ENCODE measurements at places on chromosomes 2 and 18. TPM values are rescaled to one million over a fixed set of nuclear protein-coding genes. Genes with fewer than 3 reads are reported as not detected.

SCN7A gene
- not detected for total RNA-seq

COL3A1 gene
- total RNA-seq: not detected

- no peak for DNase-seq
Observed at GRCh38 chr2:47088371-47089082, 66.6 kb downstream of the STPG4 start.

- DNase-seq: no peak
Observed at GRCh38 chr2:23692263-23692662, 234.7 kb downstream of the ATAD2B start.

GRCh38 chr2:121191191-121192170 is 93.5 kb downstream of the TFCP2L1 start:
- DNase-seq: no peak

GRCh38 chr2:38517284-38517683 is 85.4 kb downstream of the HNRNPLL start:
- no peak for DNase-seq

DNA sequence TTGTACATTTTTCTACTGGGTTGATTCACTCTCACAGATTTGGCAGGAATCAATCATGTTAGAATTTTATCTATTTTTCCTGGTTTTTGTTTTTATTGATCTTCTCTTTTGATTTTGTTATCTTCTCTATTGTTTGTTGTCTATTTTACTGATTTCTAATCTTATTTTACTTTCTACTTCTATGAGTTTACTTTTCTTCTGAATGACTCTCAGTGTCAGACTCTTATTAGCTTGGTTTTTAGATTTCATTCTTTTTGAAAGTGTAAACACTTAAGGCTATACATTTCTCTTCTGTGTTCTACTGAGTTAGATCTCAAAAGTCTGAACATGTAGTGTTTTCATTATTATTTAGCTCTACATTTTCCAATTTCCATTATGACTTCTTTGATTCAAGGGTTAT is 47.1 kb downstream of the THOC1 start:
- no peak for DNase-seq

DNA sequence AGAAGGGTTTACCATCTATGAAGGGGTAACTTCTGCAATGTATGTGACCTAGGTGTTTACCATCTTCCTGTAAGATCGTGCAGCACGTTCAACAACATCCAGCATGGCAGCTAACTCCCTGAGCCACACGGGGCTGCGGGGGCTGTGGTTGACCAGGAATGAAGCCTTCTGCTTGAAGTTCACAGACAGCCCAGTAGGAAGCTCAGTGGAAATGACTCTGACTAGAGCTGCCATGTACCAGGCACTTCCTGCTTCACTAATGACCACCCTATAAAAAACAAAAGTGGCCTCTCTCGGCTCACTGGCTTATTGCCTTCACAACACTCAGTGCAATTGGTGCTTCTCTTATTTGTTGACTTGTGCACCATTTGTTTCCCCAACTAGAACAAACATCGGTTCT is 99.7 kb upstream of the SMAD7 start:
- no peak for DNase-seq

- no peak for DNase-seq
Observed at GRCh38 chr18:27964811-27965210, 212.1 kb downstream of the CDH2 start.

DNA sequence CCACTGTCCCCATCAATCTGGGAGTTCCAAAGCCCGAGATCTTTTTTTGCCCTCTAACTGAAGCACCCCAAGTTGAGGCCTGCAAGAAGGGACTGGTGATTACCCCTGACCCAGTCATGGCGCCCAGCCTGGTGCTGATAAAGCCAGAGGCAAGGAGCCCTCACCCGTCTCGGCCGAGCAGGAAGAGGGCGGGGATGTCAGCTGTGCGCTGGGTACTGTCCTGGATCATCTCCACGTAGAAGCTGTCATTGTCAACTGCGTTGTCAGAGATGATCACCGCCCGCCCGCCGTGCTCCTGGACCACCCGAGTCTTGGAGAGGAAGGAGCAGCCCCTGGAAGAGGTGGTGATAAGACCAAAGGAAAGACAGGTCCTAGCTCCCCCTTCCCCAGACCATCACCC is 4.4 kb downstream of the PRADC1 start:
- DNase-seq: no peak

Data from activated B cell treated with CpG ODN at 0.5 μM for 24 hours (primary cell).